ENCODE measurements at places on chromosomes 3 and 15.

GRCh38 chr3:44561076-44561475 lies 6.1 kb downstream of the ZKSCAN7 start:
- DNase-seq = no peak

DNA sequence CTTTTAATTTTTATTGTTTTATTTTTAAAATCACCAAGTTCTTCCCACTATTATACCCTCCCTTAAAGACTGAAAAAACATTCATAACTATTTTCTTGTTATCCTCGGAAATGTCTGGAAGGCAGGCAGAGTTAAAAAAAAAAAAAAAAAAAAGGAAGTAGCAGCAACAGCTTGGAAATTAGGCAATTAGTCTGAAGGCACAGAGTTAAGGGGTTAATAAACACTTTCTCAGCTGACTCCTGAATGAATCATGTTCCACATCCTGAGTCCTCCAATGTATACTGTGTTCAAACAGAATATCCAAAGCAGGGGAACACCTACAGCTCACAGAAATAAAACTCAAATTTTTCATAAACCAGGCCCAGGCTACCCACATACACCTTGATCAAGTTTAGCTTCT lies 5.8 kb downstream of the HEXA start:
- DNase-seq = no peak

DNA sequence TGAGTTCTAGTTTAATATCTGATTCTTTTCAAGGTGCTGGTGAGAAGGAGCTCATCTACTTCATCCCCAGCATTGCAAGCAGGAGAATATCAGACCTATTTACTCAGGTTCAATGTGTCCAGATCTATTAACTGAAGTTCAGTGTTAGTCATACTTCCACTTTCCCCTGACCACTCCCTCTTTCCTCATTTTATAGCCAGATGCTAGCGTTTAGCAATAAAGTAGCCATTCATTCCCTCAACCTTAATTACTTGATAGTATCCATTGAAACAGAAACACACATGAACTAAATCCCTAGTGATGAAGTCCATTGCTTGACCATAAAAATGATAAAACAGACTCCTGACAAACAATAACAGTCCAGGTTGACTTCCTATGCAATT lies 60.0 kb downstream of the RPL22L1 start:
- no peak for DNase-seq

DNA sequence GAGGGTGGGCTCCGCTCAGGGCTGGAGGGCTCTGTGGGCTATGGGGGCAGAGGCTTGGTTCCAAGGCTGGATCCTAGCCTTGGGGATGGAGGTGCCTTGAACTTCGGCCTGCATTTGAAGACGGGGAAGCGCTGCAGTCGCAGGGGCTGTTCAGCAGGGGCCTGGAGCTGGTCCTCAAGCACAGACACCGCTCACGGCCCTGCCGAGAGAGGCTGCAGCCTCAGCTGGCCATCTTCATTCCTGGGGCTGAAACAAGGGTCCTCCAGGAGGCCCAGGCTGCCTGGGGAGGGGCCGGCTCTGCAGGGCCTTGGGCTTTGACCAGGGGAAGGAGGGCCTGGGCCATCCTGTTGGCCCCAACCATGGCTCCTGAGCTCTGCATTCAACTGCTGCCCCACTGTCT lies 25.6 kb upstream of the PLXND1 start:
- DNase-seq = no peak

DNA sequence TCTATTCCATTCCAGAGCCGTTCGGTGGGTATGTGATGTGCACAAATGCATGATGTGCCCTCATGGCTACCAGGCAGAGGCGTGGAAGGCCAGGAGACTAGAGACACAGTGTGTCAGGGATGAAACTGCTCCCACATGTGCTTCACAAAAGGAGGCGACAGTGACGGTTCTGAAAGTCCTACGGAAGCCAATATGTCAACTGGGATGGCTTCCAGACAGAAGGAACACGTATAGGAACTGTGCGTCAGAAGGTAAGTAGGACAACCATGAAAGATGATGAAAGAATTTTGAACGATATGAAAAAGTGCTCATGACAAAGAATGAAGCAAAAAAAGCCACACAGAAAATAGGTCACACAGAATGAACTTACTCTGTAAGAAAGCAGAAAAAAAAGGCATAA lies 34.1 kb downstream of the GLB1 start:
- DNase-seq = no peak

DNA sequence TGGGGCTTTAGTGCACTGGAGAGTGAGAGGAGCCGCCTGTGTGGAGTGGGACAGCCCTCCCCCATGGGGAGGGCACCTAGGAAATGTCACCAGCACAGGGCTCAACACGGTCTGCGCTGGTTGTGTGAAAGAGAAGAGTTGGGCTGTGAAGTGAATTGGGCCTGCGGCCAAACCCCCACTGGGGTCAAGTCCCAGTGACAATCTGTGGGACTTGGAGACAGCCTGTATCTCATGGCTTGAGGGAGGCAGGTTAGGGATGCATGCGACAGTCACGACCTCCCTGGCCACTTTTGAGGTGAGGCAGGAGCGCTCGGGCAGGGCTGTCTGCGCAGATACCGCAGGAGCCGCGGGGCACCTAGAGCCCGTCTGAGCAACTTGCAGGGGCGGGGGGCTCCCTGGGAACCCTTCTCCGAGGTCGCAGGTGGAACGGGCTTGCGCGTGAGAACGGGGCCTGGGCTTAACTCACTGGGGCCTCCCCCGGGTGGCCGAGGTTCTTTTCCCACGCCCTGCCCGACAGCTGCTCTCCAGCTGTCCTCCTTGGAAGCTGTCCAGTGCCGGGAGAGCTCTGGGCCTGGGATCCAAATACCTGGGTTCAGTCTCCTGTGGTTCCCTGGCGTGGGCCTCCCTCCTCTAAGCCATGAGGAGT lies 77.4 kb downstream of the SNRK start:
- DNase-seq = no peak

GRCh38 chr3:32847528-32847927 lies 29.7 kb downstream of the TRIM71 start:
- no peak for DNase-seq

DNA sequence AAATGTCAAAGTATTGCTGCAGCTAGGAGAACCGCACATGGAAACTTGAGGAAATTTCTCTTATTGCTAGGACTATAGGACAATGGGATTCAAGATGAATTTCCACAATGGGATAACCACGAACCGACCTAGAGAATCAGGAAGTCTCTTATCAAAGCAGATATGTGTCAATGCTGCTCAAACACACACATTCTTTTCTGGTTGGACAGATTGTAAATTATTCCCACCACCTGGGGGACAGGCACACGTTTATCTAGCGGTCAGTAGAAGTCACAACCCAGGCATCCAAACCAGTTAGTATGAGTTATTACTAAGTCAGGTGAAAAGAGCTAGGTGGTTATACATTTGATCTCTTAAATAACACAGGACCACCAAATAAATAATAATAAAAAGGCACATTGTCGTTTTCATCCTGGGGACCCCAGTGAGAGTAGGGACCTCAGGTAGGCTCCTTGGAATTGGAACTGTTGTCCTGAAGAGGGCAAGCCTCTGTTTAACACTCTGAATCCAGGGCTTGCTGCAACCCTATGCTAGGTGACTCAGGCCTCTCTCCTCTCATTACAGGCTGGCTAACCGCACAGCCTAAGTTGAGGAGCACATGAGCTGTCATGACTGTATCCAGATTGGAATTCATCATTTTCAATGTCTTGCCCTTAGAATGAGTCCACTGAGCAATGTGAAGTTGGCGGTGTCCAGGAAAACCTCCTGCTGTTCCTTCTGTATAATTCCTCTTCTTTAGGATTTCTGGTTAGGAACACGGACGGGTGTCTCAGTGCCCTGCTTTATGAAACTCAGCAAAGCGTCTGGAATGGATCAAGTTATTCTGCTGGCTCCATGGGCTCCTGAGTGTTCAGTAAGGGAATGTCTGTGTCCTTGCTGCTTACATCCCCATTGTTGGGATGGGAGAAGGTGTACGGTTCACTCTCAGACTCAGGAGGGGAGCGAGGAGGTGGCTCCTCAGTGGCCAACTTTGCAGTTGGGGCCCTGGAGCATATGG lies 59.0 kb downstream of the CLEC3B start:
- DNase-seq = peak; percentile 83

GRCh38 chr15:42319206-42319605 lies 40.1 kb upstream of the CAPN3 start:
- DNase-seq = no peak

- DNase-seq = no peak
Measured at GRCh38 chr3:65915477-65915876, 123.2 kb downstream of the MAGI1 start.

DNA sequence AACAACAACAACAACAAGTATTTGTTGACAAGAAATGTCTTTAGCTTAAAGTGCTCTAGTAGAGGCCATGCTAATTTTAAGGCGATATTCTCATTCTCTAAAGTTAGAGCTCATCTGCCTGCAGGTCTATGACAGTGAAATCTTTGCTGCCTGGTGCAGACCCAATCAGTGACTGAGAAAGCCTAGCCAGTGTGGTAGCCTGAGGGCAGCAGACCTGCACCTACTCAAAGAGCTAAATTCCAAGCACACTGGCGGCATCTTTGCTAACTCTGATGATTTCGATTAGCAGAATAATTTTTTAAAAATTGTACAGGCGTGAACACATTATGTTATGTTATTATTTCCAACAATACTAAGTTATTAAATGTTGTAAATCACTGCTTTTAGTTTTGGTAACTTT lies 228.8 kb upstream of the RGMA start:
- no peak for DNase-seq

DNA sequence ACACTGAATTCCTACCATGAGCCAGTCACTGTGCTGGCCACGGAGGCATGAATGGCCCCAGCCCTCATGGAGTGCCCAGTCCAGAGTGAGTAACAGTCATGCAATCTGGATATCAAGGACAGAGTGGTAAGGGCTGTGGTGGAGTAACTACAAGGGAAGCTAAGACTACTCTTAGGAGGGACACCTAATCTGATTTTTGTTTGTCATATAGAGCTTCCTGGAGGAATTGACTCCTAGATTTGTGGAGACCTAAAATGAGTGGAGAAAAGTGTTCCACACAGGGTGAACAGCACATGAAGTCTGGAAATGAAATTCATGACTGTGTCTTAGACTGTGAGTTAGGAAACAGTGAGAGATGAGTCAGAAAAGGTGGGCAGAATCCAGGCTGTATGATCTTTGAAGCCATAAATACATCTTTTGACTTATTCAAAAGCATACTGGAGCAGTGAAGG lies 219.9 kb downstream of the NFKBIZ start:
- DNase-seq = no peak

GRCh38 chr3:190585805-190586630 lies 72.1 kb downstream of the IL1RAP start:
- DNase-seq = no peak

DNA sequence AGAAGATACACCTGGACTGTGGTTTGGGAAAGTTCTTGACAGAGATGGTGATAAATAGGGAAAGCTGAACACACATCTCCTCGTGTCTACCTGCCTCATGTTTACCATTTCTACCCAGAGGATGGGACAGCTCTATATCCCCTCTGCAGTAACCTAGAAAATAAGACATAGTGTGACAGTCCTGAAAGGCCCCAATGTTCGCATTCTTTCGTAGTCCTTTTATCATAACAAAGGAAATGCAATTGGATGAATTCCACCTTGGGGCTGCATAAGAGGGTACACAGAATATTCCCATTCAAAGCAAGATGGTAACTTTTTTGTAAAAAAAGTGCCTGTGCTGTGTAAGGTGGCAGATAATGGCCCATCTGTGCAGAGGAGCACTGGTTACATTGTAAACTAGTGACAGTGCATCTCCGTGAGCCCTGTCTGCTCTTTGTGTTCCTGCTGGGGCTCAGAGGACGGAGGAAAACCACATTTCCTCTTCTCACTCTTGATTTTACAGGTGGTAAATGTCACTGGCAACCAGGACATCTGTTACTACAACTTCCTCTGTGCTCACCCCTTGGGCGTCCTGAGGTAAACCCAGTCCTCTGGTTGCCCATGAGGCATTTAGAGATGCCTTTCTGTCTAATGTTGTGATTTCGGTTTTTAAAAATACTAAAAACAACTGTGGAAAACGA lies 74.3 kb downstream of the SIDT1 start:
- DNase-seq = no peak

DNA sequence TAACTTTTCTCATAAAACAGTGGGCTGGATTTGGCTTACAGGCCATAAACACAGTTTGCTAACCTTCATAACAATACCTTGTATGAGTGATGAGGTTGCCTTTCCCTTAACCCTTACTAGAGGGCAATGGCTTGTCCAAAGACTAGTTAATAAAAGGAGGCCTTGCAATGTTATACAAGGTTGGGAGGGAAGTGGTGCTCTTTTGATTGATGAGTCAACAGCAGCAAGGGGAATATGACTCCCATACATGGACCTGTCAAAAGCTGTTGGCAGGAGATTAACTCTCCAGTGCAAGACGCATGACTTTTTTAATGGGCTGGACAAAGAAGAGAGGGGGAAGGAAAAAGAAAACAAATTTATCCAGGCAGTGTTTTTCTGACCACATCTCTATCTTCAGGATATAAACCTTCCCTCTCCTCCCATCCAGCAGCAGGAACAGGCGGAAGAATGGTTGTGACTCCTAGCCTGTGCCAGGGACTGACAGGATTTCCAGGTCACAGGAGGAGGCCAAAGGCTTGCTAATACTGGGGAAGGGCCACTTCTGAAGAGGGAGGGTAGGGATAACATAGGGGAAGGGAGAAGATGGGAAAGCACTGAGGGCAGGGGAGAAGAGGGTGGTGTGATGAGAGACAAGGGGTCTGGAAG lies 35.2 kb upstream of the ARL14 start:
- DNase-seq = no peak

DNA sequence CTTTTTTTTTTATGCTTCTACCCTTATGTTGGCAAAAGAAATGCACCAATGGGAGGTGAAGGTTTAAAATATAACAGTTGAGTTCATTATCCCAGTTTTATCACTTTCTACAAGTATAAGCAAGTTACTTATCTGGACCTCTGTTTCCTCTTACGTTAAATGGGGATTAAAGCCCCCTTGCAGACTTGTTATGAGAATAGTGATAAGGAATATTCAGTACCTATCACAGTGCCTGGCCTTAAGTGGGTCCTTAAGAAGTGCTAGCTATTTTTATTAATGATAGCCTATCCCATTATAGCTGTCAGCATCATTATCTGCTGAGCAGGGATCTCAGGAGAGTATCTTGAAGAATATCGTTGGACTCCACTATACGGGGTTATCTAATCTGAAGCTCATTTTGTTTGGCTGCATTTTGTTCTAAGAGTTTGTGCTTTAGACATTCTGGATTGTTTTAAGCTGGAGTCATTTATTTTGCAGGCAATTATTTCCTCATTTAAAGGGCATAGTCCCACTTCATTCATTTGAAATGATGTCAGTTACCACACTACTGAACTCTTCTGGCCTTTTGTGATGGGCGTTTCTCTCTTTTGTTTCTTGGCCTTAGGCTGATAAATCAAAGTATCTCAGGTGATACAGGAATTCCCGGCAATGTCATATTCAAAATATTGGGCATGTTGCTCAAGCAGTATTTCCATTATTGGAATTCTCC lies 28.8 kb downstream of the RAB8B start:
- DNase-seq = no peak

DNA sequence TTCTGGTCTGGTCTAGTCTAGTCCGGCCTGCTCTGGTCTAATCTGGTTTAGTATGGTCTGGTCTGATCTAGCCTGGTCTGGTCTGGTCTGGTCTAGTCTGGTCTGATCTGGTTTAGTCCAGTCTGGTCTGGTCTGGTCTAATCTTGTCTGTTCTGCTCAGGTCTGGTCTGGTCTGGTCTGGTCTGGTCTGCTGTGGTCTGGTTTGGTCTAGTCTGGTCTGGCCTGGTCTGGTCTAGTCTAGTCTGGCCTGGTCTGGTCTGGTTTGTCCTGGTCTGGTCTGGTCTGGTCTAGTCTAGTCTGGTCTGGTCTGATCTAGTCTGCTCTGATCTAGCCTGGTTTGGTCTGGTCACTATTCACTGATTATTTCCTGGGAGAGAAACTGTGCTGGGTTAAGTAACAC lies 84.1 kb upstream of the PRR23E start:
- no peak for DNase-seq

Data from smooth muscle cell of the brain vasculature (primary cell).